ENCODE measurements at places on chromosomes 16 and 17.

- peak; percentile 54 for DNase-seq
These were observed 4.0 kb downstream of the LYRM1 start for GRCh38 chr16:20904507-20905081.

GRCh38 chr16:83779886-83780285, 27.9 kb upstream of the HSBP1 start:
- DNase-seq, result no peak

GRCh38 chr17:33366960-33367359, 73.9 kb upstream of the ASIC2 start:
- no peak for DNase-seq

DNA sequence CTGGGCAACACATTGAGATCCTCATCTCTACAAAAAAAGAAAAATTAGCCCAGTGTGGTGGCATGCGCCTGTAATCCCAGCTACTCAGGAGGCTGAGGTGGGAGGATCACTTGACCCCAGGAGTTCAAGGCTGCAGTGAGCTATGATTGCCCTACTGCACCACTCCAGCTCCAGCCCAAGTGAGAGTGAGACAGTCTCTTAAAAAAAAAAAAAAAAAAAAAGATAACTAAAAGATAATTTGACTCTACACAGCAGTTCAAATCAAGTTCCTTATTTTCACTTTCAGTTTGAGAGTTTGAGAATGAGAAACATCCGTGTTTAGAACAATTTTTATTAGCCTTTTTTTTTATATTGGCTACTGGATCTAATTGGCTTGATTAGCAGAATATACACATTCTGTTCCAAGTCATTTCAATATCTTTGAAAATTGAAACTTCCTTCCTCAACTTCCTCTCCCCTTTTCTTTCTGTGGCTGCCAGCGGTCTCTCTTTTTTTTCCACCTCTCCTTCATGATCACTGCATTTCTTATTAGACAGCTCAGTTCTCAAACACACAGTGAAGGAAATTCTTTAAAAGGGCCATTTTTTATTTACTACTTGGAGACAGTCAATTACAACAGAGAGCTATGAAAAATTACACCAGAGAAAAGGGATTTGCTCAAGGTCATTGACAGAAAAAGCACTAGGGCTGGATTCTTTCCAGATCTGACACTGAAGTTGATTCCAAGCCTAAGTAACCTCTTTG, 4.5 kb upstream of the ACSF2 start:
- DNase-seq, result no peak

DNA sequence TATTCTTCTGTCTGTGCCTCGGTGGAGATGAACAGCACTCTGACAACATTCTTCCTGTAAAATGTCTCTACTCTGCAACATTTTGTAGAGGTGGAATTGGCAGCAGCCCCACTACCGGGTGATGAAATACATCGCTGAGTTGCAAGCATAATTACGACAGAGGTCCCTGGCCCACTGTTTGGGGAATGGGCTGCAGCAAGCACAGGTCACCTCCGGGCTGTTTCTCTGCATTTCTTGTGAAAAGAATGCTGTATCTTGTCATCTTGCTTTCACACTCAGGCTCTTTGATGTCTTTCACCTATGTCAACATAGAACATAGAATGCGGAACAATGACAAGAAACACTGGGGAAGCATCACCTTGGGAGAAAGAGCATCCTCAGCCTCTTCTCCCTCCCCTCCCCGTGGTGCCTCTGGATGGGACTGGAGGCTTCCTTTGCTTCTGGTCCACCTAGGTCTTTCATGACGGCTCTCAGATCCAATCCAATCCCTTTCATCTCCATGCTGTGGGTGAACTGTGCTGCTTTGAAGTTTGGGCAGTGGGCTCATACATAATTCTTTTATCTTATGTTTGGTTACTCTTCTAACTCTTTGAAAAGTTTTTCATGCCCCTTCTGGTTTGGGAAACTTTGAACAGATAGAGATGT, 265.0 kb downstream of the PHKB start:
- DNase-seq, result no peak

DNA sequence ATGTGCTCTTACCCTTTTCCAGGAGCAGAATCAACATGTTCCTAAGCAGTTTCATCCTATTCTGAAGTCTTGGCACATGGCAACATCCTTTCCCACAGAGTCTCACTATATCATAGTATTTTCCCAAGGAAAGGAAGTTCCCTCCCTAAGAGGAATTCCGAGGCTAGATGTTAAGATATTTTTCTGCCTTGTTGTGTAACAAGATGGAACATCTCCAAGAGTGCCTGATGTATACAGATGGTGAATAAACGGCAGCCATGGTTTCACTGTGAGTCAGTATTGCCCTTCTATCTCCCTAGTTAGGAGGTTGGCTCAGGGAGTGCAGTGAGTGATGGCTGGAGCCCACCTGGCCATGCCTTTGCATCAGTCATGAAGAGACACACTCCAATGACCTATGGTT, 48.2 kb downstream of the SPACA3 start:
- DNase-seq, result no peak

Data from NCI-H2029 treated with DMSO at 0.1 percent for 48 hours (cell line).